ENCODE measurements at places on chromosomes 13 and 19.
A peak's percentile ranks its signal among the peaks of the same experiment; 100 is the strongest.

- peak; percentile 72 for DNase-seq
Measured at GRCh38 chr19:1568320-1569019, at the start of gene MEX3D. Gene MEX3D, minus strand, starts transcription at chr19:1568325. Its CDS starts 267 bp downstream, at chr19:1568058.

- DNase-seq = no peak
Measured at GRCh38 chr13:51225029-51225428, 2.8 kb downstream of the FAM124A start.

GRCh38 chr13:112331675-112332074 lies 44.5 kb upstream of the SPACA7 start:
- DNase-seq = no peak

- peak; percentile 24 for DNase-seq
Measured at GRCh38 chr13:59437544-59438301, 726.0 kb downstream of the DIAPH3 start.

DNA sequence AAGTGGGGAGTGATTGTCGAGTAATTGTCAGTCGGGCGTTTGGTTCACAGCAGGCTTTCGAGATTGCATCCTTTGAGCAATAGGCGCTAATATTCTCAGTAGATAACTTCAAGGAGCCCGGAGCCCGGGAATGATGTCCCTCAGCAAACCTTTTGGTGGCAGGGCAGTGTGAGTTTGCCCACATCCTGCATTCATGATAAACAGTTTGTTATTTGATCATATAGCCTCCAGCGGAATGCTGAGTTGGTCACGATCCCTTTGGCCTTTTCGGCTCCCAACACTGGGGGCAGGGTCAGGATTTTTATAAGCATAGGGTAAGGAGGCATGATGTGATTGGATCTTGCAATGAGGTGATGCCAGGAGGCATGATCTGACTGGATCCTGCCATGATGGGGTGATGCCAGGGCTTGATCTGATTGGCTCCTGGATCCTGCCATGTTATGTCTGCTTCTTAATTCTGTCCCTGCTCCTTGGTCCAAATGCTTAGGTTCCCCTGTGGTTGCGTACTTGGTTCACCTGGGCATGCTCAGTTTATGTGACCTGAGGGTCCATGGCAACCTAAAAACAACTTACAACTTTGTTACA lies 38.2 kb upstream of the IGSF23 start:
- DNase-seq = no peak

- no peak for DNase-seq
Measured at GRCh38 chr19:15196360-15197005, 4.3 kb downstream of the NOTCH3 start.

GRCh38 chr13:43129066-43129465 lies 105.7 kb downstream of the DNAJC15 start:
- no peak for DNase-seq

GRCh38 chr19:18340190-18340989 lies at the start of gene PGPEP1:
Gene PGPEP1, plus strand, starts transcription at chr19:18340598. Its CDS starts 84 bp downstream, at chr19:18340682.
- DNase-seq = peak; percentile 81

GRCh38 chr13:59842507-59842906 lies 321.2 kb downstream of the DIAPH3 start:
- DNase-seq = no peak
